ENCODE measurements at places on chromosomes 6 and 20.

- no peak for DNase-seq
Observed at GRCh38 chr6:41922154-41922553, 855 bp downstream of the BYSL start.

DNA sequence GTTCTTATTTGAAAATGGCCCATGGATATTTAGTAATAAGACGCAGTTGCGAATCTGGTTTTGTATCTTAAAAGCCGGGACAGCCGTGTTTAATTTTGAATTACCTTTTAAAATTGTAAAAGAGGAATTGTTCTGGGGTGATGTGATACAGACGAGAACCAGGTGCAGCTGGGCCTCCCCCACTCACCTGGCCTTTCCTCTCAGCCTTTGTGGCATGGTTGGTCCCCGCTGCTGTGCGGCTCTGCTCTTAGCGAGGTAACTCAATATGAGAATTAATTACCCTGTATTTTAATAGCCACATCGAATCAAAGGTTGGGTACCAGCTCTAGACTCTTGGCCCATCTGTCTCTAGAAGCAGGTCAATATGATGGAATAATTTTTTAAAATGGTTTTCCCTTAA, 56.5 kb upstream of the DACT2 start:
- no peak for DNase-seq

DNA sequence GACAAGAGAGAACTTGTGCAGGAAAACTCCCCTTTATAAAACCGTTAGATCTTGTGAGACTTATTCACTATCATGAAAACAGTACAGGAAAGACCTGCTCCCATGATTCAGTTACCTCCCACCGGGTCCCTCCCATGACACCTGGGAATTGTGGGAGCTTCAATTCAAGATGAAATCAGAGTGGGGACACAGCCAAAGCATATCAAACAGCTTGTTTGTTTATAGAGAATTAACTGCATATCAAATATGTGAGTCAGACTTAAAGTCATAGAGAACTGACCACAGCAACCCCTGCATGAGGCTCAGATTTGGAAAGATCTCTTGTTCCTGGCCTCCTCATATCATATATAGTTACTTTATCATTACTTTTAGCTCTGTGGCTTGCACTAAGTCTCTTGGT, 29.1 kb upstream of the HDAC2 start:
- no peak for DNase-seq

DNA sequence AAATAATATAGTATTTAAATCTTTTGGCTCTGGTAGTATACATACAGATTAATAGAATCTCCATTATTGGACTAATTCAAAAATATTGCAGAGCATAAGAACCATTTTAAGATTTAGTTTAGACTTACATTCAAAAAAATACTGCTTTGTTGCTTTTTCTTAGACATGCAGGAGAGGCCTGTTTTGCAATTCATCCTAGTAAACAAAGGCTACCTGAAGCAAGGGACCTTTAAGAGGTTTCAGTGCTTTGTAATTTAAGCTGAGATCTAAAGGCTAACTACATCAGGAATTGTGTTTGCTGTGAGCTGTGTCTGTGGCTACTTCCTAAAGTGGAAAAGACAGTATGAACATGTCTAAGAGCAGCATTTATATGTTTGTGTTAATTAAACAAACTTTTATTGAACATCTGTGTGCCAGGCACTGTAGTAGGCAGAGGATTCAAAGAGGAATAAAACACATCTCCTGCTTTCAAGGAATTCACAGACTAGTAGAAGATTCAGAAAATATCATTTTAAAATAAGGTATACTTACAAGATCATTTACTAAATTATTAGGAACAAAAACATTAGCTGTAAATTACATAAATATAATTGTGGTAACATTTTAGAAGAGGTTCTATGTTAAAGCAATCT, 29.1 kb upstream of the CALHM6 start:
- DNase-seq = no peak

GRCh38 chr20:21522481-21523280, 8.8 kb upstream of the NKX2-2 start:
- no peak for DNase-seq

DNA sequence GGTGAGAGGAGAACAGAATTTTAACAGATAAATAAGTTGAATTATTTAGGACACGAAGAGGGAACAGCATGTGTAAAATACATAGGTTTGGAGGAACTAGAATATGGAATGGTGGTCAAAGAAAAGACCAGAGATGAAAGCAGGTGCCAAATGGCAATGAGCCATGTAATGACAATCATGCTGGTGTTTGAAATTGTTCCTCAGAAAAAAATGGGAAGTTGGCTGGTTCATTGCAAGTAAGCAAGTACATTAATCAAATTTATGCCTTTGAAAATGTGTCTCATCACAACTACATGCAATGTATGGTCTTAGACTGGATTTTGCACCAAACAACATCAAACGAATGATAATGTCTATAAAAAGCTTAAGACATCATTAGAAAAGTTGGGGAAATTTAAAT, 83.3 kb downstream of the SPTLC3 start:
- no peak for DNase-seq

DNA sequence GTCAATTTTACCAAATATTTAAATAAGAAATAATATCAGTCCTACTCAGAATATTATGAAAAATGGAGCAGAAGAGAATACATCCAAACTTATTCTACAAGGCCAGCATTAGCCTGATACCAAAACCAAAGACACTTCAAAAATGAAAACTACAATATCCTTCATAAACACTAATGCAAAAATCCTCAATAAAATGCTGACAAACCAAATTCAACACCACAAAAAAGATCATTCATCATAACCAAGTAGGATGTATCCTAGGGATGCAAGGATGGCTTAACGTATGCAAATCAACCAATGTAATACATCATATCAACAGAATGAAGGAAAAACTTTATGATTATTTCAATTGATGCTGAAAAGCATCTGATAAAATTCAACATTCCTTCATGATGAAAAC, 352.4 kb upstream of the ADGRB3 start:
- no peak for DNase-seq

DNA sequence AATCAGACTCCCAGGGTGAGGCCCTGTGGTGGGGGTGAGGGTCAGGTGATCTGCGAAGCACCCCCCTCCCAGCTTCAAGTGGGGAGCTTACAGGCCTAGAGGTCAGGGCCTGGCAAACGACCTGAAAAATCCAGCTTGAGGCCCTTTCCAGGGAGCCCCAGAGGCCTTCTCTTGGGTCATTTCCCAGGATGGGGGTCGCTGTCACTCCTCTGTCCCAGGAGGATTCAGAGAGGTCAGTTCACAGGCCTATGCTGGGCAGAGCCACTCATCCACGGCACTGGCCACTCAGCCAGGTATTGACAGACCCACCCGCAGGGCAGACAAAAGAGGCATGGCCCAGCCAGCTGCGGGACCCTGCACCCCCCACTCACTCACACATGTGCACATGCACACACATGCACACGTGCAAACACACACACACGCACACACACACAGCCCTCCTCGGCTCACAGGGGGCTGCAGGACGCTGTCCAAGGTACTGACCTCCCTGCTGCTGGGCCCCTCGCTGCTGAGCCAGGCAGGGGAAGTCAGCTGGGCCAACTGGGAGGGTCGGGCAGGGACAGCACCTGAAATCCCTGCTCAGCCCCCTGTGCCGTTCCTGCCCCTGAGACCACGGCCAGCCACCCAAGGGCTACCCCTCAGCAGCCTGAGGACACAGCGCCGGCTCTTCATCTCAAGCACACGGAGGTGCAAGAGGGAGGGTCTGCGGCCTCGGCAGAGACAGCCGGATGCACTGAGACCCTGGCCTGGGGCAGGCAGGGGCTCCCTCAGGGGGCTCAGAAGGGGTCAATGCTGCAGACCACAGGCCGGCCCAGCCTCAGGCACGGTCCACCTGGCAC, 113.8 kb downstream of the TAF4 start:
- DNase-seq = peak; percentile 76

DNA sequence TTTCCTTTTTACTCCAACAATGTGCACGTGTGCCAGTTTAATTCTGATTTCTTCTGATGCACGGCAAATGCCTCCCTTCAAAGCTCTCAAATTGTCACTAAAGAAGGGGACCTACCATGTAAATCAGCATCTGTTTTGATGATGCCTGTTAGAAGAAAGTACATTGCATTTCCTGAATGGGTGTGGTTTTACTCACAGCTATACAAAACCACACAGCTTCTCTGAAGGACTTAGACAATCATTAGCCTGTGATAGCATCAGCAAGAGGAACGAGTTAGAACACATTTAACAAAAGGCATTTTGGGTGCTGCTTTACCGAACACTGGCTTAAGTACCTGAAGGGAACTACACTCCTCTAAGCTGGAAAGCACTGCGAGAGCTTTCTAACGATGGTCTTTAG, 109.4 kb downstream of the ATXN1 start:
- no peak for DNase-seq

GRCh38 chr20:19071446-19071725, 141.1 kb upstream of the SLC24A3 start:
- no peak for DNase-seq

- no peak for DNase-seq
Observed at GRCh38 chr6:30037182-30037788, 23.8 kb upstream of the POLR1H start.

- no peak for DNase-seq
Observed at GRCh38 chr6:118444796-118445195, 103.3 kb upstream of the PLN start.

DNA sequence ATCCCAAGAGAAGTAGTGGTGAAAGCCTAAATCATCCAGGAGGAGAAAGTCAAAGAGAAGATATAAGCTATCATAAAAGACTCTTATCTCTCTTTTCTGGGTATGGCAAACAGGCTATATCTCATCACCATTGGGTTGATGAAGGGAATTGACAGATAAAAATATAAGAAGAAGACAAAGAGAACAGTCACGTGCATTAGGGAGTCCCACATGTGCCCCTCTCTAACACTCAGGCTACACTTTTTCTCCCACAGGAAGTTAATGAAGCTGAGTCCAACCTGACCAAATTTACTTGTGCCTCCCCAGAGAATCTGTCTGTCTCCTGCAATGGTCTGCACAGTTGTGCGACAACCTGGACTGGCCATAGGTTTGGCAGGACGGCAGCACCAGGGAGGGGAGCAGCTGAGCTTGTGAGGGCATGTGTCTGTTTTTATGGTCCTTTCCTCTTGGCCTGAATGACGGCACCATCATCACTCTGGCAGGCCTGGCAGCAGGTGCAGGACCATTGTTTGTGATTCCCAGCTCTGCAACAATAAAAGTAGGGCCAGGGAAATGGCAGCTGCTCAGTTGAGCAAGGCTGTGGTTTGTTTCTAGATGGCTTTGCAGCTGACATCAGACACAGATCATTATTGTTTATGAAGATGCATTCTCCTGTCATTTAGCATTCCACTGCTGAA, 144.5 kb upstream of the MCHR2 start:
- DNase-seq = no peak

DNA sequence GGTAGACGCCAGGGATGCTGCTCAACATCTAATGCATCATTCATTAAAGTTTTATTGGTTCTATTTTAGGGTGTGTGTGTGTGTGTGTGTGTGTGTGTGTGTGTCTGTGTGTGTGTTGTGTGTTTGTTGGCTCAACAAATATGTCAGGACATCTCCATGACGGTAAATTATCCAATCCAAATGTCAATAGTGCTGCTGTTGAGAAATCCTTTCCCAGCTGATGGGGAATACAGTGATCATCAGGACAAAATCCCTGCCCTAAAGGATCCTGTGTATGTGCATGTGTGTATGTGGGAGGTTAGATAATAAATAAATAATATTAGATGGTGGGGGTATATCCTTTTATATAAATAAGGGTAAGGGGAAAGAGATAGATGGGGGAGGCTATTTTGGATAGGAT, 59.6 kb downstream of the RNF144B start:
- DNase-seq = no peak

GRCh38 chr20:9235518-9235917, 166.6 kb downstream of the PLCB4 start:
- no peak for DNase-seq

- DNase-seq = no peak
Observed at GRCh38 chr6:134539865-134540323, 222.0 kb upstream of the SGK1 start.

DNA sequence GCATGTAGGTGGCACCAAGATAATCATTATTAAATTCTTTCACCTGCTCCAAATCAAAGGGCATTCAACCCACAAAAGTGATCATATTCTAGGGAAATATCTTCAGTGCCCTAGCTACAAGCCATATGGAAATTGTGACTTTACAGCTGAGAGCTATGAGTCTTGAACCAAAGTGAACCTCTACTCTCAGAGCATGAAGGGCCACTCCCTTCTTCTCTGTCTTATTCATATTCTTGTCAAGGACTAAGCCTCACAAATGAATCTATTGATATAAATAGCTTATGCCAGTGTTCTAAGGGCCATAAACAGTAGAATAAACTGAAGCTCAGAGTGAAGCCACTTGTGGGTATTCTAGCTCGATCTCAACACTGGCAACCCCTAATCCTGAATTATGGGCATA, 29.6 kb downstream of the SPINT4 start:
- DNase-seq = no peak

GRCh38 chr6:14807130-14807529, 438.7 kb upstream of the JARID2 start:
- DNase-seq = no peak

- DNase-seq = no peak
Observed at GRCh38 chr6:149075616-149076354, 241.7 kb upstream of the TAB2 start.

- DNase-seq = no peak
Observed at GRCh38 chr6:45478240-45478639, 100.5 kb upstream of the SUPT3H start.

DNA sequence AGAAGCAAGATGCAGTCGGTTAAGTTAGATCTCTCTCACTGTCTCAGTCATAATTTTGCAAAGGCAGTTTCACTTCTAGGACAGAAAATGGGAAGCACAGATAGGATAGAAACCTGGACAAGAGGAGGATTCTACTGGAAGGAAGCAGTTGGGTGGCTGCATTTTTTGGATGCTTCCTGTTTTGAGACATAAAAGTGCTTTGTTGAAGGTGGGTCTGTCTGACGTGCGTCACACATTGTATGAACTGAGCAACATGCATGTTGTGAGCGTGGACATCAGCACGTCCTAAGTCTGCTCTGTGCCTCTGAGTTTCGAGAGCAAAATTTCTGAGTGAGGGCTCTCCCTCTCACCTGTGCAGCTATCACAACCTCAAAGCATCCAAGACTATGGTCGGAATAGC, 68.7 kb upstream of the SNX9 start:
- DNase-seq = no peak

DNA sequence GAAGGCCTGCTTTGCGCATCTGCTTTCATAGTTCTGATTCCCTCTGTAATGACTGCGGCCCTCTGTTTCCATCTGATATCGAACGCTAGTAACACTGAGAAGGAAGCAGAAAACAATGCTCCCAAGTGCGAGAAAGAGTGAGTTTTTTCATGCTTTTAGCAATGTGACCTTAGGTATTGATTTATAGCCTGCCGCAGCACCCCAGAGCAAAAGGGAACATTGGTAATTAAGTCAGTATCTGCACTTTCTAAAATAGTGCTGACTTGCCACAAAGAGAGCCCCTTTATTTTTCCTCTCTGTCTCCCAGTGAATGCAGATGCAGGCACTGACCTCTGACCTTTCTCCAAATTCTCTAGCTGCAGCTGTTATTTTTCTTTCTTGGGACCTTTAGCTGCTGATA, 129.8 kb downstream of the HDGFL1 start:
- DNase-seq = no peak

- no peak for DNase-seq
Observed at GRCh38 chr6:74892091-74892490, 313.8 kb downstream of the COL12A1 start.

- DNase-seq = no peak
Observed at GRCh38 chr6:108660251-108660650, 99.5 kb downstream of the FOXO3 start.

GRCh38 chr20:43925215-43925614, 10.6 kb downstream of the TOX2 start:
- no peak for DNase-seq

Measured in left renal cortex interstitium (tissue), 4 donors.